ENCODE measurements at places on chromosomes 6 and 20. TPM values are rescaled to one million over a fixed set of nuclear protein-coding genes. Genes with fewer than 3 reads are reported as not detected.
A peak's percentile ranks its signal among the peaks of the same experiment; 100 is the strongest.

DNA sequence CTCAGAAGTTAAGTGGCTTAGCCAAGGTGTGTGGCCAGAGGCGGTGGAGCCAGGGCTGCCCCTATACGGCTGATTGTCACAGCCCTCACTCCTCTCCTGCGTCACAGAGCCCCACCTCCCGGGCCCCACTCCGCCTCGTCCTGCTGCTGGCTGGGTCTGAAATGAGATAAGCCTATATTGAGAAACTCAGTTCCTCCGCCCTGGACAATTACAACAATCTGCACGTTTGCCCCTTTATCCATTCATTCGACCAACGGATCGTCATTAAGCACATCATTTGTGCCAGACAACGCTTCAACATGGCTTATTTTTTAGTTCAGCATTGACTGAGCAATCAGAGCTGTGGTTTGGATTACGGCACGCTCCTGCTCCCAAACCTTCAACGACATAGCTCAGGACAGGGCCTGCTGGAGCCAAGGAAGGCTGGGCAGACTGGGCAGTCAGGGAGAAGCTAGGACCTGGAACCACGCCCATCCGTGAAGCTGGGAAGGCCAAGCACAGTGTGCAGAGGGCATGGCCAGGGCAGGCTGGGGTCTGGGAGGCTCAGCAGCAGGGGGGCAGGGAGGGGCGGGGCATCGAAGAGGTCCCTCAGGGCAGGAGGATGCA lies 16.6 kb upstream of the EZR start:
- DNase-seq: no peak
- no peak overlapping the region for H3K27ac ChIP-seq
- H3K4me1 ChIP-seq: peaks cover 24% of the 10 kb centered on the region
- H3K27me3 ChIP-seq: no peaks in the 10 kb centered on the region
- no peaks in the 10 kb centered on the region for H3K36me3 ChIP-seq
- no peak overlapping the region for H3K4me3 ChIP-seq

GRCh38 chr6:41826343-41827022 lies 39.0 kb downstream of the TOMM6 start:
- DNase-seq: no peak
- H3K36me3 ChIP-seq: no peaks in the 10 kb centered on the region
- no peaks in the 10 kb centered on the region for H3K4me1 ChIP-seq
- H3K27me3 ChIP-seq: no peaks in the 10 kb centered on the region
- no peak overlapping the region for H3K4me3 ChIP-seq

- no peaks in the 10 kb centered on the region for H3K27me3 ChIP-seq
- no peak overlapping the region for H3K4me3 ChIP-seq
- DNase-seq: no peak
- H3K27ac ChIP-seq: no peak overlapping the region
- no peaks in the 10 kb centered on the region for H3K36me3 ChIP-seq
Measured at GRCh38 chr6:138728662-138729061, 44.9 kb upstream of the CCDC28A start.

GRCh38 chr6:7050872-7051779 lies 56.6 kb upstream of the RREB1 start:
- DNase-seq: peak; percentile 66
- H3K4me3 ChIP-seq: no peak overlapping the region
- peak overlapping the region; percentile 23 for H3K27ac ChIP-seq
- peaks cover 16% of the 10 kb centered on the region for H3K4me1 ChIP-seq
- no peaks in the 10 kb centered on the region for H3K36me3 ChIP-seq

DNA sequence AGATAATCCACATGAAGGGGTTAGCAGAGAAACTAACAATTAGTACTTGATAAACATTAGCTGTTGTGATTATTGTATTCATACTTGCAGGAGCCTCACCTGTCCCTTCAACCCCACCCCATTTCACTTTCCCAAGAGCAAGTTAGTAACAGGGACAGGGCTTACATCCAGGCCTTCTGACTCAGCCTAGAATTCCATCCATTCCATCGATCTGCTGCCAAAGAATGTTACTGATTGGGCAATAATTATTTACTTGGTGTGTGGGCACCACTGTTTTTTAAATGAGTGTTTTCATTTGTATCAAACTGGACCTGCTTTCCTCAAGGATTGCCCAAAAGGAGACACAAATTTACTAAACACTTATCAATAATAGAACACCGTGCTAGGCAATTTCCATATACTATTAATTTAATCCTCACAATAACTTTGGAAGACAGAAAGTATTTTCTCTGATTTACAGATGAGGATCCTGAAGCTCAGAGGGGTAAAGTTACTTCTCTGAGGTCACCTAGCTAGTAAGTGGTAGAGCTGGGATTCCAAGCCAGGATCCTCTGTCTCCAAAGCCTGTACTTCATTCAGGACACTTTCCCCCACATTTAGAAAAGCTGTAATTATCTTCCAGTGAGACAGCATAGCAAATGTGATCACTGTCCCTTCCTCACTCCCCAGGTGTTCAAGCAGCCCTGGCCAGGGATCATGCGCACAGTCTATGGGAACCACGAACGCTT lies 32.8 kb downstream of the GSS start:
- DNase-seq: no peak
- no peak overlapping the region for H3K4me3 ChIP-seq
- no peaks in the 10 kb centered on the region for H3K4me1 ChIP-seq
- peaks cover 2% of the 10 kb centered on the region for H3K36me3 ChIP-seq
- no peaks in the 10 kb centered on the region for H3K27me3 ChIP-seq
- H3K27ac ChIP-seq: no peak overlapping the region

GRCh38 chr6:167092672-167093339 lies 30.1 kb upstream of the CCR6 start:
- peaks cover 93% of the 10 kb centered on the region for H3K4me1 ChIP-seq
- H3K27me3 ChIP-seq: no peaks in the 10 kb centered on the region
- H3K27ac ChIP-seq: peak overlapping the region; percentile 99
- H3K4me3 ChIP-seq: peak overlapping the region; percentile 76

- no peaks in the 10 kb centered on the region for H3K36me3 ChIP-seq
- no peak overlapping the region for H3K27ac ChIP-seq
- H3K4me1 ChIP-seq: no peaks in the 10 kb centered on the region
- no peak overlapping the region for H3K4me3 ChIP-seq
- DNase-seq: no peak
- H3K27me3 ChIP-seq: no peaks in the 10 kb centered on the region
Measured at GRCh38 chr6:142420802-142421201, 119.0 kb downstream of the ADGRG6 start.

GRCh38 chr20:20759132-20759531 lies 46.7 kb upstream of the RALGAPA2 start:
- H3K27ac ChIP-seq: no peak overlapping the region
- no peak overlapping the region for H3K4me3 ChIP-seq
- no peaks in the 10 kb centered on the region for H3K4me1 ChIP-seq

- no peaks in the 10 kb centered on the region for H3K27me3 ChIP-seq
- no peak overlapping the region for H3K27ac ChIP-seq
- no peak overlapping the region for H3K4me3 ChIP-seq
- H3K4me1 ChIP-seq: peaks cover 4% of the 10 kb centered on the region
Measured at GRCh38 chr20:35893942-35894341, 60.4 kb downstream of the SCAND1 start.

- H3K27ac ChIP-seq: no peak overlapping the region
- no peaks in the 10 kb centered on the region for H3K27me3 ChIP-seq
Measured at GRCh38 chr6:113292646-113293422, 564.3 kb upstream of the MARCKS start.

DNA sequence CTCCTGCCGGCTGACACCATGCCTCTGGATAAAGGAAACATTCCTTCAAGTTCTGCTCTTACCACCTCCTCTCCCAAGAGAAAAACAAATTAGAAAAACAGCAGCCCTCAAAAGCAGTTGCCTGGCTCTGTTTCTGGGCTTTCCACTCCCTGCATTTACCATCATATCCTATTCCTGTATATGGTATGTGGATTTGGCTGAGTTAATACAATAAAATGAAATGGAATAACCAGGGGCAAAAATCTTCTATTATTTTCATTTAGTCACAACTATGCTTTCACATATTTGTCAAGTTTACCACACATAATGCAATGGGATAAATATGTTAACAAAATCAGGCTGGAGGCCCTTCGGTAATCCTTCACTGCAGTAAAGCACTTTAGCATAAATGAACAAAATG lies 34.3 kb downstream of the COL12A1 start:
- peaks cover 6% of the 10 kb centered on the region for H3K27me3 ChIP-seq
- no peaks in the 10 kb centered on the region for H3K36me3 ChIP-seq
- no peaks in the 10 kb centered on the region for H3K4me1 ChIP-seq

GRCh38 chr6:11653028-11653583 lies 115.6 kb downstream of the TMEM170B start:
- no peak for DNase-seq
- H3K27me3 ChIP-seq: no peaks in the 10 kb centered on the region
- no peak overlapping the region for H3K27ac ChIP-seq
- H3K36me3 ChIP-seq: no peaks in the 10 kb centered on the region
- H3K4me3 ChIP-seq: no peak overlapping the region

GRCh38 chr6:29815118-29815750 lies 12.4 kb upstream of the HLA-G start:
- H3K27me3 ChIP-seq: no peaks in the 10 kb centered on the region
- H3K4me3 ChIP-seq: no peak overlapping the region
- DNase-seq: no peak
- H3K27ac ChIP-seq: no peak overlapping the region
- H3K36me3 ChIP-seq: no peaks in the 10 kb centered on the region

GRCh38 chr6:42791706-42792320 lies 10.0 kb downstream of the BICRAL start:
- H3K4me1 ChIP-seq: peaks cover 28% of the 10 kb centered on the region
- DNase-seq: no peak
- H3K36me3 ChIP-seq: peaks cover 5% of the 10 kb centered on the region
- H3K4me3 ChIP-seq: no peak overlapping the region
- H3K27ac ChIP-seq: peak overlapping the region; percentile 10

- no peaks in the 10 kb centered on the region for H3K27me3 ChIP-seq
- no peak overlapping the region for H3K4me3 ChIP-seq
- H3K36me3 ChIP-seq: peaks cover 68% of the 10 kb centered on the region
- peaks cover 6% of the 10 kb centered on the region for H3K4me1 ChIP-seq
- H3K27ac ChIP-seq: no peak overlapping the region
Measured at GRCh38 chr20:25030007-25030648, 27.8 kb downstream of the ACSS1 start.

DNA sequence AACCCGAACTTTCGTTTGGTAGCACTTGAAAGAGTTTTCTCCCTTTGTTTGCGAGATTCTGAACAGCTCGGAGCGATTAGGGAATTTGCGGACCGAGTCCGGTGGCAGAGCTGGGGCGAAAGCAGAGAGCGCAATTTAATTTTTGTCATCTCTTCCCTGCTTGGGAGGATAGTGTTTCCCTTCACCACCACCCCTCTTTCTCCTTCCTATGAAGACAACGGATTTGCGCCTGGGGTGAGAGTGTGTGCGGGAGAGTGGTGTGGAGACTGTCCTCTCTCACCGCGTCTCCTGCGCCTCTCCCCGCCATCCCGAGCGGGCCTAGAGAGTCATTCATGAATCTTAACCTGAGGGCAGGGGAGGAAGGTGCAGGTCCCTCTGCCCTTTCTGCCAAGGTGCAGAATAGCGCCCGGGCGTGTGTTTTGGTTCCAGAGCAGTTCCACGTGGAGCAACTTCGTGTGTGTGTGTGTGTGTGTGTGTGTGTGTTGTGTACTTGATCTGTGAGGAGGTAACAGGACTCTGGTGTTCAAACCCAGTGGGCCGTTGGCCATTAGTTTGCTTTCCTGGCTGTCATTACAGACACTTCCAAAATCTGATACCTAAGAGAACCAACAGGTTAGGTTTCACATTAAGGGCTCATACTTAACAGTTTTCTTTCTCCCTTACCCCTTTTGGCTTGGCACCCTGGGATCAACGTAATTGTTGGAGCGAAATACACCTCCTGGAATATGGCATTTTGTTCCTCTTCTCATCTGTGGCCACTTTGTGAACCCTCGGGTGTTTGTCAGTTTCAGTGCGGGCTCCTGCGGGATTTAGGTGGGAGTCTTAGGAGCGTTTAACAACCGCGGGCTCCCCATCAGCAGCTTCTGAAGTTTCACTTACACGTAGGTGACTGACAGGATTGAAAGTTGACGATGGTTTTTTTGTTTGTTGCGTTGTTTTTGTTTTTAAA lies 1.8 kb downstream of the EYA4 start:
- no peaks in the 10 kb centered on the region for H3K36me3 ChIP-seq
- H3K27ac ChIP-seq: no peak overlapping the region
- peaks cover 15% of the 10 kb centered on the region for H3K4me1 ChIP-seq
- peak; percentile 3 for DNase-seq
- H3K27me3 ChIP-seq: no peaks in the 10 kb centered on the region

GRCh38 chr6:17813542-17813941 lies 106.8 kb upstream of the NUP153 start:
- DNase-seq: no peak
- H3K27ac ChIP-seq: no peak overlapping the region

GRCh38 chr20:32140603-32141002 lies 31.1 kb downstream of the TM9SF4 start:
- no peak for DNase-seq
- H3K36me3 ChIP-seq: peaks cover 2% of the 10 kb centered on the region
- H3K4me1 ChIP-seq: no peaks in the 10 kb centered on the region
- no peaks in the 10 kb centered on the region for H3K27me3 ChIP-seq

DNA sequence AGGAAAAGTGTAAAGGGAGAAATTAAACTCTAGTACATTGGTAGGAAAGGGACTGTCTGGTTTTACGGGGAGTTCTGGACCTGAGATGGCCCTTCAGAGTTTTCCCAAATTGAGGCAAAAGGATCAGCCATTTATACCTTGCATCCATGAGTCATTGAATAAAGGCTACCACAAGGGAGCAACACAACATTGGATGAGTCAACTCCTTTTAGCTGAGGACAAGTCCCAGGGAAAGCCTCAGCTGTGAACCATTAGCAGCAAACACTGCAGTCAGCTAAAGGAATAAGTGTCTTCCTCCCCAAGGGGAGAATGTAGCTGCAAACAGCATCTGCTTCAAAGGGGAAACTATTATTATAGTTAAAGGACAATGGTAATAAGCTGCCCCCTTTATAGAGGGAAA lies 468.7 kb upstream of the ID4 start:
- no peaks in the 10 kb centered on the region for H3K4me1 ChIP-seq
- H3K27ac ChIP-seq: no peak overlapping the region
- no peaks in the 10 kb centered on the region for H3K27me3 ChIP-seq
- H3K4me3 ChIP-seq: no peak overlapping the region
- no peak for DNase-seq
- H3K36me3 ChIP-seq: no peaks in the 10 kb centered on the region

Gene AVP
- not detected for polyA plus RNA-seq

Gene MTFR2
- 2.0 TPM for polyA plus RNA-seq

Gene SNX5
- polyA plus RNA-seq: 97.8 TPM

Gene SH3BGRL2
- 0.23 TPM for polyA plus RNA-seq

Gene PTK7
- polyA plus RNA-seq: 0.29 TPM

Data from B cell (primary cell).